ENCODE measurements at places on chromosomes 2 and 18.

GRCh38 chr2:18412980-18413675 is 147.3 kb downstream of the RDH14 start:
- no peak for DNase-seq

- no peak for DNase-seq
These were observed 172.8 kb downstream of the ARL4C start for GRCh38 chr2:234324116-234324515.

DNA sequence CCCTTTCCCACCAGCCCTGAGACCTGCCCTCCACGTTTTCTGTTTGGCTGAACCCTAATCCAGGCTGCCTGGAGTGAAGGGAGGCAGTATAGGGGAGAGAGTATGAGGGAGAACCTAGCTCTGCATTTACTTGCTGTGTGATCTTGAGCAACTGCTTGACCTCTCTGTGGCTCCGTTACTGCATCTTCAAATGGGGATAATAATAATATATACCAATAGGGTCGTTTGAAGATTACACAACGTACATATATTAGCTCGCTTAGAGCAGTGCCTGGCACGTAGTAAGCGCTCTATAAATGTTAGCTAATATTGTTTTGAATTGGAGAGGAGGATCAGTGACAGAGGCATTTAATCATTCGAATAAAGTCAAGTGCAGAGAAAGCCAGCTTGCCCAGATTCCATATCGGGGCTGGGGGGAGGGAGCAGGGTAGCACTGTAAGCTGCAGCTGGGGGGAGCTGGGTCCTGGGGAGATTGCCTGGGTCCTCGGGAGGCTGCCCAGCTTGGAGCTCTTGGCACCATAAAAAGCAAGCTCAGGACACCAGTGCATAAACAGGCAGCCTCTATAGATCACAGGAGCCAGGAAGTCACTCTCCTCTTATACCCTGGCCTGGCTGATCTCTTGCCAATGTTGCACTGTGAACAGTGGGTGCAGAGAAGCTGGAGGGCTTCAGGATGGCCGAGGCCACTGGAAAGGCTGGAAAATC is 19.1 kb downstream of the KCNK3 start:
- DNase-seq: no peak

DNA sequence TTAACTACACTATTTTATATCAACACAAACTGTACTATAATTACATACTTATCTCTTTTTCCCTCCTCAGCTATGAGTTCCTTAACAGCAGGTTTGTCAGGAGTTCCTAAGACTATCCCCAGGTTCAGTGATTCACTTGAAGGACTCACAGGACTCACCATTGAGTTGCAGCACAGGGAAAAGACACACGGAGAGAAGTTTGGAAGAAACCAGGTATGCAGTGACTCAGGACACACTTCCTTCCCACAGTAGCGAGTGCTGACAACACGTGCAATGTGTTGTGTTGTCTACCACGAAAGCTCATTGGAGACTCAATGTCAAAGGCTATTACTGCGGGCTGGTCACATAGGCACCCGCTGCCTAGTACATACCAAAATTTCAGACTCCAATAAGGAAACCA is 32.0 kb downstream of the MGAT4A start:
- no peak for DNase-seq

- peak; percentile 60 for DNase-seq
These were observed 32.1 kb downstream of the CCDC141 start for GRCh38 chr2:179017773-179018357.

DNA sequence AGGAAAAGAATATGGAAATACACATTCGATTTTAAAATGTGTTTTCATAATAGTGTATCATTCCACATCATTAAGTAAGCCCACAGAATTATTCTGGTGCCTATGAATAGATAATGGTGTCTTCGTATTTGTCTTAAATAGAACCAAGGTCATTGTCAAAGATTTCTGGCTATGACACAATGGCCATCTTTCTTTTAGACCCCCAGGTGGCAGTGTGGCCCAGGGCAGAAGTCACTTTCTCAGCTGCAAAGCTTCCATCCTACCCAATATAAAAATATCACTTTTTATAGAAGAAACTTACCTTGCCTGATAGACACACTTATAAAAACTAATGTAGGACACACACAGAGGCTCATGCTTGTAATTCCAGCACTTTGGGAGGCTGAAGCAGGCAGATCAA is 57.5 kb downstream of the ZRANB3 start:
- peak; percentile 25 for DNase-seq

DNA sequence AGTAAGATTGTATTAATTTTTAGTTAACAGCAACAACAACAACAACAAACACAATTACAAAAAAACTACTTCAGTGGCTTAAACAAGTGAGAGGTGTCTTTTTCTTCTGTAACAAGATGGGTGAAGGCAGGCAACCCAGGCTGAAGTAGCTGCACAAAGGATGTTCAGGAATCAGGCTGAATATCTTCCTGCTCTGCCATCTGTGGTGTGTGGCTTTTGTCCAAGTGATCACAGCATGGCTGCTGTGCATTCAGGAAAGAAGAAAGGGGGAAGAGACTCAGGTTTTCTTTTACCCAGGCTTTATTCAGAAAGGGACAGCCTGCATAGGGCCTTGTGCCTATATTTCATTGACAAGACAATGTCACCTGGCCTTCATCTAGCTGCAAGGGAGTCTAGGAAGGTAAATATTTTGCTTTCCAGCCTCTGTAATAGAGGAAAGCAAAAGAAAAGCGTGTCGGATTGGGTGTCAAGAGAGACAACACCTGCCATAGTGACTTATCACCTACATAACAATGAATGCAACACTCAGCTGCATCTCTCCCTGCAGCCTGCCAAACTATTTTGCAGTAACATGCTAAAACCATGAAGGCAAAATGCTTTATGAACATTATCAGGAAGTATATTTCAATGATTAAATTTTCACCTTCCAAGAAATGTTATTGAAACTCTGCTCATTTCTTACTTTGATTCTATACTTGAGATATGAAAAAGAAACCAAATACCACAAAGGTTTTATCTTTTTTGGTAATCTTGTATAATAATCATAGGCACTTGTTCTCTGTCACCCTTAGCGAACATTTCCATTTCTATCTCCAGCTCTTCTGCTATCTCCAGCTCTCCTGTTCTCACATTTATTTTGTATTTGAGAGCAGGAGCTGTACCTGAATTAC is 14.6 kb downstream of the G6PC2 start:
- DNase-seq: no peak

- DNase-seq: no peak
These were observed 229.1 kb upstream of the FN1 start for GRCh38 chr2:215664847-215665525.

GRCh38 chr2:26993768-26994167 is 23.3 kb downstream of the MAPRE3 start:
- DNase-seq: no peak

DNA sequence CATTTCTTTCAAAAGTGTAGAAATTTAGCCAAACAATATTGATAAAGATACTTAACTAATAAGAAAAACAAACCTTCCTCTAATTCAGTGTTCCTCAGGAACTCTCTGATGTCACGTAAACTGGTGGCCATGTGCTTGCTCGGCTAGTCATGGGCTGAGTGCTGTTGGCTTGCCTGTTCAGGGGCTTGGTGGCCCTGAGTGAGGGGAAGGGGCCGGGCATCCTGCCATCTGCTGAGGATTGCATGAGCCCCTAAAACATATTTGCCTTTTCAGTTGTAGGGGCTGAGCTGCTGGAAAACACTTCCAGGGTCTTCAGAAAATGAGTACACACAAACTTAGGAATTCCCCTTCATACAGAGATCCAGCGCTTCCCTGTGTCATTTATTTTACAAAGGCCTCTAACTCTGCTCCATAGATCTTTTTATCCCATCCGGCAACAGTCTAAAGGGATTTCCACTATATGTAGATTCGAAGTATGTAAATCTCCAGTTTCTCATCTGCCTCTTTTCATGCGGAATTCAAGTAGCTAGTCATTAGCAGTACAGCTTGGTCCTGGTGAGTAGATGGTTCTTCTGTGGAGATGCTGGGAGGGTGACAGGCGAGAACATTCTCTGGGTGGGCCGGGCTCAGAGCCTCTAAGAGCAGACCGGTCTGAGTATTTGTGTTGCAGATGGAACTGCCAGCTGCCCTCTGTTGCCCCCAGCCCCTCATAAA is 20.1 kb upstream of the NFATC1 start:
- no peak for DNase-seq
